Activated CD8-positive, alpha-beta T cell treated with anti-CD3 and anti-CD28 coated beads for 36 hours (primary cell): ENCODE measurements at places on chromosomes 16 and 17. TPM values are rescaled to one million over a fixed set of nuclear protein-coding genes. Genes with fewer than 3 reads are reported as not detected.

UMOD gene
- not detected for total RNA-seq

SPATA2L gene
- total RNA-seq, result 2.6 TPM

ABCC1 gene
- total RNA-seq, result 64.5 TPM

PRCD gene
- total RNA-seq, result not detected

KCNG4 gene
- not detected for total RNA-seq

MYH11 gene
- not detected for total RNA-seq

MYH2 gene
- not detected for total RNA-seq

KRTAP16-1 gene
- not detected for total RNA-seq

ACSF2 gene
- 17.5 TPM for total RNA-seq

CACNG1 gene
- not detected for total RNA-seq

APRT gene
- total RNA-seq, result 236 TPM

TNFRSF17 gene
- total RNA-seq, result not detected

RTN4RL1 gene
- total RNA-seq, result 0.27 TPM

CMTM1 gene
- total RNA-seq, result 5.4 TPM

MYOCD gene
- total RNA-seq, result not detected

ZSCAN10 gene
- total RNA-seq, result 0.25 TPM

COQ7 gene
- 19.2 TPM for total RNA-seq

RASL10B gene
- 2.3 TPM for total RNA-seq

NOD2 gene
- total RNA-seq, result 1.1 TPM

LLGL1 gene
- 15.1 TPM for total RNA-seq

GPR142 gene
- not detected for total RNA-seq

OSGIN1 gene
- total RNA-seq, result 0.56 TPM

GLTPD2 gene
- not detected for total RNA-seq

MMP28 gene
- total RNA-seq, result not detected

KCNH4 gene
- total RNA-seq, result 0.43 TPM

NF1 gene
- 19.4 TPM for total RNA-seq

ZNF821 gene
- 5.6 TPM for total RNA-seq
